DMS79 (cell line): ENCODE measurements at places on chromosomes 4 and X.

DNA sequence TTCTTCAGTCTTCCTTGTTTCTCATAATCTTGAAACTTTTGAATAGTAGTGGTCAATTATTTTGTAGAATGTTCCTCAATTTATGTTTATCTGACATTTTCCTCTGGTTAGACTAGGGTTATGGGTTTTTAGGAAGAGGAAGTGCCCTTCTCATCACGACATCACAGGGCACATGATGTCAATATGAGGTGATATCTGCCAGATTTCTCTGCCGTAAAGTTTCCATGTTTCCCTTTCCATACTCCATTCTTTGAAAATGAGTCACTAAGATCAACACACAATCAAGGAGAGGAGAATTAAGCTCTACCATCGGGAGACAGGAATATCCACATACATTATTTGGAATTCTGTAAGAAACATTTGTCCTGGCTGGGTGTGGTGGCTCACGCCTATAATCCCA is 28.4 kb downstream of the RP2 start:
- no peak for DNase-seq

GRCh38 chr4:88985088-88985773 is 71.8 kb downstream of the FAM13A start:
- no peak for DNase-seq

- DNase-seq, result no peak
These were observed 399.3 kb downstream of the GPM6A start for GRCh38 chr4:175412746-175413145.

GRCh38 chr4:102574317-102574716 is 73.2 kb downstream of the NFKB1 start:
- no peak for DNase-seq

DNA sequence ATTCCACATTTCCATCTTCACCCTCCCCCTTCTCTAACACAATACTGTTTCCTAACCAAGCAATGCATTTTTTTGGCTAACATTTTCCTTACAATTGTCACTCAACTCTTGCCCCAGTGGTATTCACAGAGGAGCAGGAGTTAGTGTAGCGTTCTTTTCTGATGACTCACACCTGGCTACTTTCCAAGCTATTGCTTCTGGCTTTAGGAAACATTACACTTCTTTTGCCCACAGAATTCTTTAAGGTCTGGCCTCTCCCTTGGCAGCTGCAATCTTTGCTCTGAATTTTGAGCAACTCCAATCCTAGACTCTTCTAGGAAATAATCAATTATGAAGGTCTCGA is 27.5 kb upstream of the PDGFC start:
- DNase-seq, result no peak

DNA sequence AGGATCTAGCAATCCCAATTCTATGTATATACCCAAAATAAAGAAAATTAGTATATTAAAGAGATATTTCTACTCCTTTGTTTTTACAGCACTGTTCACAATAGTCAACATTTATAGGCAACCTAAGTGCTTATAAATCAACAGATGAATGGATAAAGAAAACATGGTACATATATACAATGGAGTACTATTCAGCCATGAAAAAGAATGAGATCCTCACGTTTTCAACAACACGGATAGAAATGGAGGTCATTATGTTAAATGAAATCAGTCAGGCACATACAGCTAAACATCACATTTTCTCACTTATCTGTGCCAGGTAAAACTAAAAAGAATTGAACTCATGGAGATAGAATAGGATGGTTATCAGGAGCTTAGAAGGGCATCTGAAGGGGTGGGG is 45.6 kb upstream of the PABPC5 start:
- DNase-seq, result no peak

GRCh38 chr4:94892051-94892450 is 134.3 kb downstream of the BMPR1B start:
- DNase-seq, result no peak

DNA sequence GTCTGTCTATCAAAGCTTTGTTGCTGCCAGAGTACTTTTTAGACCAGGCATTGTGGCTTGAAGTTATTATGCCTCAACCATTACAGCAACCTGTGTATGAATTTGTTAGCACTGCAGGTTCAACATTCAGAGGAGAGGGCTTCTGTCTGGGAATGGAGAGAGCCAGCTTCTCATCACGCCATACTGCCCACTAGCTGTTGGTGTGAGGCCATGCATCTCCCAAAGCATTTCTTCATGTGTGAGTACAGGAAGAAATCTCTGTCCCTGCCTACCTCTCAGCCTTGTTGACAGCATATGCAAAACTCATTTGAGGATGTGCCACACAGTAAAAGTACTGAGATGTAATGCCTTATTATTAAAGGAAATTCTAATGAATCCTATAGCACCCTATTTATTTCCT is 76.9 kb upstream of the PPARGC1A start:
- DNase-seq, result no peak

- no peak for DNase-seq
These were observed 8.9 kb downstream of the CCNA2 start for GRCh38 chr4:121814756-121815155.

DNA sequence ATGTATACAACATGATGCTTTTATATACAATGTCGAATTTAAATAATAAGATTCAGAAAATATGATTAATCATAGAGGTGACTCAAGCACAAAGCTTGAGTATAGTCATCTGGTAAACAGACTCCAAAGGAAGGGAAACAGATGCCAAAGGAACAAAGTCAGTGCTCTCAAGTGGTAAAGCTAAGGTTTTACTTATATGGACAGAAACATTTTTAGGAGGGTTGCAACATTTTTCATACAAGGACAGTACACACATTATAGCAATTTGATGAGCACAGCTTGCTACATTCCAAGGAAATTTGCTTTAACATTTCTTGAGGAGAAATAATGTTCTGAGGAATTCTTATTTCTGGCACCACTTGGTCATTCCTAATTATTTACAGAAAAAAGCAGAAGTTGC is 333.4 kb upstream of the AADAT start:
- no peak for DNase-seq

DNA sequence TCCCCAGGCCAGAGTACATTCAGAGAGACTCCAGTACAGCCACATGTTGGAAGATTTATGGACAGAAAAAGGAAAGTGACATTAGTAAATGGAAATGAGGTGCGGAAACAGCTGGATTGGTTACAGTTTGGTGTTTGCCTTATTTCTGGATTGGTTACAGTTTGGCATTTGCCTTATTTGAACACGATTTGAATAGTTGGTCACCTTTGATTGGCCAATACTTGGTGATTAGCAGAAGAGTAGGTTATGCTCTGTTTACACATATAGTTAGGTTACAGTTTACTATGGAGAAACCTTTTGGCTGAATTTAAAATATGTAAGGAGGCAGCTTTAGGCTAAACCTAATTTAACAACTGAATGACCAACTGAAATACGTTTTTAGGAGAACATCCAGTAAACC is 173.7 kb downstream of the AASDH start:
- DNase-seq, result no peak

- no peak for DNase-seq
These were observed 25.1 kb upstream of the JAKMIP1 start for GRCh38 chr4:6225469-6225868.

GRCh38 chr4:138452826-138453225 is 210.7 kb upstream of the SLC7A11 start:
- DNase-seq, result no peak

- DNase-seq, result no peak
These were observed 19.3 kb downstream of the IQCM start for GRCh38 chr4:149796381-149796780.
